ENCODE measurements at places on chromosomes 5 and 9.

- no peak for DNase-seq
Measured at GRCh38 chr9:78985084-78985738, 586.6 kb upstream of the TLE4 start.

GRCh38 chr5:124303366-124303765, 443.1 kb downstream of the ZNF608 start:
- no peak for DNase-seq

- peak; percentile 2 for DNase-seq
Measured at GRCh38 chr5:21802869-21803490, 1050.2 kb downstream of the CDH12 start.

GRCh38 chr9:89497978-89498851, at the start of gene SEMA4D:
TSS of gene SEMA4D (minus strand) at chr9:89498113. CDS start at chr9:89405456, 92,657 bp downstream.
- DNase-seq, result peak; percentile 62

GRCh38 chr5:36150676-36151433, 832 bp downstream of the LMBRD2 start:
- DNase-seq, result peak; percentile 31

GRCh38 chr5:153742060-153742459, 251.6 kb downstream of the GRIA1 start:
- DNase-seq, result no peak

- no peak for DNase-seq
Measured at GRCh38 chr5:72507231-72507906, at the start of gene ZNF366. TSS of gene ZNF366 (minus strand) at chr5:72507410. CDS start at chr5:72461496, 45,914 bp downstream.

DNA sequence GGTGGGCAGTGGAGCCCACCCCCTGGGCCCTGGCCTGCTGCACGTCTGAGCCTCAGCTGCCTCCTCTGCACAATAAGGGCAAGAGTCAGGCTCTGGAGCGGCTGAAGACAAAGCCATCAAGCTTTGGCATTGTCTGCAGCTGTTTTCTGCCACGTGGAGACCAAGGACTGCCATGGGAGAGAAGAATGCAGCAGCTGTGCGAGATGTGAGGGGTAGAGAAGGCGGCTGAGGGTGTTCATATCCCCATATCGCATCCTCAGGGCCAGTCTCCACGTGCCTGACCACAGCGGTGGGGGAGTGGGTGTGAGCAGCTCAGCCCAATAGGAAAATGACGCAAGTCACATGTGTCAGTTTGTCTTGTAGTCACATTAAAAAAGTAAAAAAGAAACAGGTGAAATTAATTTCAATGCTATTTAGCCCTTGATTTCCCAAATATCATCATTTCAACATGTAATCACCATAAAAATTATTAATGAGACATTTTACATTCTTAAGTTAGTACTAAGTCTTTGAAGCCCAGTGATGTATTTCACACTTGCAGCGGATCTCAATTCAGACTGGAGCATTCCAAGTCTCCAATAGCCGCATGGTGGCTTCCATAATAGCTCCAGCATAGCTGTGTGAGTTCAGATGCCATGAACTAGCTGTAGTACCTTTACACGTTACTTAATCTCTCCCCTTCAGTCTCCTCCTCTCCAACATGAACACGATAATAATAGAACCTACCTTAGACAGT, 6.6 kb downstream of the C1QTNF2 start:
- no peak for DNase-seq

DNA sequence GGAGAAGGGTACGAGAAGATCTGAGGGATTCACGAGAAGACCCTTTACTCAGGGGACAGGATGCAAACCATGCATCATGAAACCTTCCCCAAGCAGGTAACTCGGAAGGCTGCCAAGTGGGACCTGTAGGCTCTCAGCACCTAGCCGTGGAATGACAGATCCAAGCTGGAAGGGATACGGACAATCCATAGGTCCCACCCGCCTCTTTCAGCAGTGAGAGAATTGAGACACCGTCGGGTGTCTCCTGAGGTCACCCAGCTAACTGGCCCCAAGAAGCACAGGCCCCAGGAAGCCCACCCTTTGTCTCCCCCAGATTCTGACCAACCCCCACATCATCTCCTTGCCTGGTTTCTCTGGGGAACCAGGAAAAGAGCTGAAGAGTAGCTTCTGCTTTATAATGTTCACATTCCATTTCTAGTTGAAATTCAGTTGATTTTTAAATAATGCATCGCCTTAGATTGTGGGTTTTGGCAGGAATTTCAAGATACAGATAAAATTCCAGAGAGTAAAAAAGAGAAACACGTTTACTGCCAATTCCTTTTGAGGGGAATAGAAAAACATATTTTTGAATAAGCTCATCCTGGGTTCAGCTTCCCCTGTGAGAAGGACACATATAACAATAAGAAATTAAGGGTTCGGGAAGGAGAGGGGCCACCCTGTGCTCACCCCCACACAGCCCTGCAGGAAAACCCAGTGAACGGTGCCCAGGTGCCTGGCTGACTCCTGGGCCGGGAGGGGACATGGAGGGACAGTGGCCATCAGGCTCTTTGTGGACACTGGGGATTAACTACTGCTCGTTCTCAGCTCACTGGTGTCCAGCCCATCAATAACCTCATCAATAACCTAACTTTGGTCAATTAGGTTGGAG, 51.1 kb downstream of the NSUN2 start:
- no peak for DNase-seq

DNA sequence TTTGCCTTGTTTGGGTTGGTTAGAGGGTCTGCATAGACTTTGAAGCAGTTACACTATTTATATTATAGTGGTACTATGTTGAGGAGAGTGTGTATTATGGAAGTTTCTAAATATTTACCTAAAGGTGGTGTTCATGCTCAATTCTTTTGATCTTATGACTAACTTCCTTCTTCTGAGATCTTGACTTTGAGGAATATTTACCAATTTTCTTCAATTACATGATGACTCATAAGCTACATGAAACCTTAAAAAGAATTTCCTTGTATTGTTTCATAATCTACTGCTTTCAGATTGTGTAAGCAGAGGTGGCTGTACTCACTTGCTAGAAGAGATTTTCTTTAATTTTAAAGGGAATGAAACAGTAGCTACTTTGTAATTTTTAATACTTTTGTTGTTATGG, 276.1 kb downstream of the TAF11L14 start:
- DNase-seq, result no peak

DNA sequence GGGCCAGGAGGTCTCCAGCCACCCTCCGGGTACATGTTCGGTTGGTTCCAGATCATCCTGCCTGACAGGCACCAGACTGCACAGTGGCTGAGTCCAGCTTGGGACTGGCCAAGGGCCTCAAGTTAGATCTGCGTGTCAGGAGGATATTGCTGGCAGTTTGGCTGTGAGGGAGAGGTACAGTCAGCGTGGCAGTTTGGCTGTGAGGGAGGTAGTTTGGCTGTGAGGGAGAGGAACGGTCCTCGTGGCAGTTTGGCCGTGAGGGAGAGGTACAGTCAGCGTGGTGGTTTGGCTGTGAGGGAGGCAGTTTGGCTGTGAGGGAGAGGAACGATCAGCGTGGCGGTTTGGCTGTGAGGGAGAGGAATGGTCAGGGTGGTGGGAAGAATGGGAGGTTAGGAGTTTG, 39.0 kb downstream of the CACNA1B start:
- DNase-seq, result no peak

DNA sequence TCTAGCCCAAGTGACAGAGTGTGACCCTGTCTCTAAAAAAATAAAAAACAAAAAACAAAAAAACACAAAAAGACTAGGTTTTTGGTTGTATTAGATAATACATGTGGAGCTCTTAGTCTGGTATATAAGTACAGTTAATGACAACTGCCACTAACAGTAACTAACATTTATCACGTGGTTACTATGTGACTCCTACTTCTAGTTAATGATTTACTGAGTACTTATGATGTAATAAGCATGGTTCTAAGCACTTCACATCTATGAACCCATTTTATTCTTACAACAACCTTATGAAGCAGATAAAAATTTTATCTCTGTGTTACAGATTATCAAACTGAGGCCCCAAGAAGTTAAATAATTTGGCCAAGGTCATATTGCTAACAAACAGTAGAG, 6.1 kb upstream of the TMEFF1 start:
- DNase-seq, result no peak

- DNase-seq, result no peak
Measured at GRCh38 chr5:85814596-85814995, 803.1 kb upstream of the COX7C start.

- DNase-seq, result no peak
Measured at GRCh38 chr5:174309131-174309795, 263.8 kb downstream of the NSG2 start.

DNA sequence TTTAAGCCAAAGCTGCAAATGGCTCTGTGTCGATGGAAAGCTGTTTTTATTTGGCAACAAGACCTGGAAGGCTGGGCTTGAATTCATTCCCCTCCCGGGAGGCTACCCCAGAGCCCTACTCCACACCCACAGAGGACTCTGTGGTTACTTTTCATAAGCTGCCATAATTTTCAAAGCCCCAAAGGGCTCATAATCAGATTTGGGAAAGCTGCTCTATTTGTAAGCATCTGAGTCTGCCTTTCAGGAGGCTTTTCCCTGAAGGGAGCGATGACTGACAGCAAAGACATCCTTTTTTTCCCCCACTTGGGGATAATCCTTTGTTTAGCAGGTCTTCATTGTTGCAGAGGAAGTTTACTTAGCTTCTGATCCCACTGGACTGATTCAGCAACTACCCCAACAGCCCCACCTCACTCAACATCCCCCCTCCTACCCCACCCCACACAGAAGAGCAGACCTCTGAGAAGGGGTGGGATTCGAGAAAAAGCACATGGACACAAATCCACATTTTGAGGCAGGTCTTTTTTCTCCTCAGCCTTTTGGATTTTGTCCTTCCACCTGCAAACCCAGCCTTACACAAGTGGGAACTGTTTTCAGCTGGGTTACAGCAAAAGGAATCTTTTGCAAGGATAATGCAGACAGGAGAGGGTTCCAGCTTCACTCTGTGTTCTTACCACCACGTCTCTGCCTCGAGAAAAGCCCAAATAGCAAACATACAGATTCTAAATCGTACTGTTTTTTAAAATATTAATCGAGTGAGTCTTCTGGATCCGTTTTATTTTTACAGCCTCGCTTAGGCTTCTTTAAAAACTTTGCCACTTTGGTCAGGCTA, 244.4 kb upstream of the TUT7 start:
- no peak for DNase-seq

DNA sequence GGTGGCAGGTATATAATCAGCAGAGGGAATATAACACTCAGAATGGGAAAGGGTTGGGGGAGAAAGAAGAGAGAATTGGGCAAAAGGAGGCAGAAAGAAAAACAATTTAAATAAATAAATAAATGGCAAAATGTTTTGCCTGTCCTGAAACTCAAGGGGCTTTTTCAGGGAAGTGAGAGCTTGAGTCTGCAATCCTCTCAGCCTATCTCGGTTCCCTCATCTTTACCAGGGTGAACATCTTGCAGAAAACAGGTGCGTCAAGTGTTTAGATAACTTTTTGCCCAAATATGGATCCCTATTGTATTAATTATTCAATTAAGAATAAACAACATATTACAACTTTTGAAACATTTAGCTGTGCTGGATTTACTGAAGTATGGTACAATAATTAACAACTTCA, 343.0 kb upstream of the EDIL3 start:
- no peak for DNase-seq

DNA sequence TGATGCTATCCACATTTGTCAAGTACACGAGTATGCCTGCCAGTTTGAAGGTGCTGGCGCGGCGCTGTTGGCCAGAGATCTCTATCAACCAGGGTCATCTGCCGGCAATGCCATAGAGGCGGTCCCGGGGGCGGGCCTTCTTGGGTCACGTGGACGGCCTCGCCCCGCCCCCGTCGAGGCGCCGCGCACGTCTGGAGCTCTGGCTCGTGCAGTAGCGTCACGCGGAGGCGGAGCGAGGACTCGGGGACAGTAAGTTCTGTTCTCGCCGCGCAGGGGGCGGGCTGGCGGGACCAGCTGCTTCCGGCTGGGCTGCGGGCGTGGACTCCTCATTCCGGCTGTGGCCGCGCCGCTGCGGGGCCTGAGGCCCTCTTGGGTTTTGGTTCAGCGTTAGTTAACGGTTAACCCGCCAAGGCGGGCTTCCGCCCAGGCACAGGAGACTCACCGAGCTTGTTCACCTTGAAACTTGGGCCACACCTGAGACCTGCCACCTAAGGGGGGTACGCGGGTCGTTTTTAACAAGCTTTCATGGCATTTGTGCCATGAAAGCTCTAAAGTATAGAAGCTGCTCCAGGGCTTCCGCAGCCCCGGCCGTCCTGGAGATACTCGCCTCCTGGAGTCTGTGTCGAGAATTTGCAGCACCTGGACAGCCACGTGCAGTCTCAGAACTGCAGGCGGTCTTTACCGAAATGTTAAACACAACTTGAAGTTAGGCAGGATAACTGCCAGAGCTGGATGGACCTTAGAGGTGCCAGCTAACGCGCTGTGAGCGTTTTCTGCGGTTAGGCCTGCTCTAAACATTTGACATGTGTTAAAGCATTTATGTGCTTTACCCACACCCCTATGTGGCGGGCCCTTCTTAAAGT, at the start of gene RFESD:
RFESD (plus strand) TSS at position 209 of the 863 bp plus-strand sequence. CDS start 5,495 bp downstream, outside the sequence.
- DNase-seq, result peak; percentile 89

DNA sequence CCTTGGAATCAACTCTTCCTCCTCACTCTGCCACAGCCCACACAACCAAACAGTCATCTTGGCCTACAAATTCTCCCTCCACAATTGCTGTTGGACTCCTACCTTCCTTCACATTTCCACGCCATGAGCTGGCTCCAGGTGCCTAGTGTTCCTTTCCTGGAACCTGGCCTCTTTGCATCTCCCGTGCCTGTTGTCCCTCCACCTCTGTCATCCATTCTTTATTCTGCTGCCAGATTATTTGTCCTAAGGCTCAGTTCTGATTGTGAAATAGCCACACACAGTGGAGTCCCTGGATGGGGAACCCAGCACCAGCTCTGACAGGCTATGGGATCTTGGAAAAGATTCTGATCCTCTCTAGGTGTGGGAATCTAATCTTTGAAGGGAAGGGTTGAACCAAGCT, 109.1 kb upstream of the ANKH start:
- no peak for DNase-seq

GRCh38 chr9:34985311-34985899, 4.1 kb upstream of the DNAJB5 start:
- peak; percentile 65 for DNase-seq

GRCh38 chr5:35745660-35746059, 111.0 kb upstream of the IL7R start:
- DNase-seq, result no peak

DNA sequence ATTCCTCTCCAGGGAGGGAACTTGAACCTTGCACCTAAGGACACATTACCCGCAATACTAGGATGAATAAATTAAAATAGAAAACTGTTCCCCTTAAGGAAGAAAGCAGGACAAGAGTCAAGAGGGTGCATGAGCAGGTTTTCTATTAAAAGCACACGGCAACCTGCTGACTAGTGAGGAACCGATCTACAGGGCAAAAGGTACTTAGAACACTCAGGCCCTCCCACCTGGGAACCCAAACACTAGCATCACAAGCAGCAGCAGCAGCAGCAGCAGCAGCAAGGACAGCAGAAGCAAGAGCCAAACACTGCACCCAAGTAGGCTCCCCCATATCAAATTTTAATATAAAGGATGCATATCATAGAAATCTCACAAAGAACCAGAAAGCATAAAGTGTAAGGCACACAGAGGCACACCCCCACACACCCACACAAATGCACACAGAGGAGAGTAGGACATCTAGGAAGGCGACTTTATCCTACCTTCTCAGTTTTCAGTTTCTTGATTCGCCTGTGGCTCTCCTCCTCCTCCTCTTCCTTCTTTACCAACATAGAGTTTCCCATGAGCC, 2.8 kb downstream of the ZNF608 start:
- no peak for DNase-seq
